ENCODE measurements at places on chromosomes 13 and 19. TPM values are rescaled to one million over a fixed set of nuclear protein-coding genes. Genes with fewer than 3 reads are reported as not detected.

Gene NLRP4
- total RNA-seq = not detected

Gene TNFRSF19
- total RNA-seq = not detected

Gene MAST1
- total RNA-seq = 1.2 TPM

Gene CGB7
- total RNA-seq = not detected

Gene APLP1
- 0.79 TPM for total RNA-seq

DNA sequence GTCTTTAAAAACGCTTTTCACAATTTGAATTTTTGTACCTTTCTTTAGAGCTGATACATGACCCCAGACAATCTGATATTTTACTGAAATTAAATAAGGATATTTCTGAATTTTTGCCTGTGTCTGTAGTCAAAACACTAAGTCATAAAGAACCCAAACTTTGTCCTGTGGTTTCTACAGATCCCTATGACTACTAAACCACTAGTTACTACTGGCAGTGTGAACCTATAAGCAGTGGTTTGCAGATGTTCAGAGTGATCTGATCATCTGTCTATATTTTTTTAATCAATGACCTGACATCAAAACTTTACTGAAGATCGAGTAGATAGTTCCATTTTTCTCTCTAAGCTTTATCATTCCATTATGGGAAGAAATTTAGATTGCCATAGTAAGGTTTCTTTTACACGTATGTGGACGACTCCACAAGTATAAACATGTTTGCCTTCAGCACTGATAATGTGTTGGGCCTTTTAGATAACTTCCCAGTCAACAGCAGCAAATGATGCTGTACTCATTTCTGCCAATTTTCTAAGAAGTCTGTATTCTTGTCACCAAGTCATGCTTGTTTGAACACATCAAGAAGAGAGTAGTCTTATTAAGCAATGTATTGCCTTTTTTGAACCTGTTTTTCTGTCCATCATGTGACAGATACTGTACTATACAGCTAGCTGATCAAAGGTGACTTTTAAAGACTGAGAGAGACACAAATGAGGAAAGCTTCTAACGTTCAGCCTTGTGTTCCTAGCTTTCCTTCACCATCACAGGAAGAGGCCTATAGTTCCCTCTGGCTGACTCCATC, 21.8 kb downstream of the POLR1D start:
- no peak overlapping the region for H3K27ac ChIP-seq
- H3K4me1 ChIP-seq = peaks cover 32% of the 10 kb centered on the region
- DNase-seq = no peak
- no peak overlapping the region for H3K4me3 ChIP-seq

GRCh38 chr19:38869836-38870607, 8.1 kb downstream of the RINL start:
- DNase-seq = peak; percentile 92
- peaks cover 52% of the 10 kb centered on the region for H3K36me3 ChIP-seq
- H3K4me3 ChIP-seq = peak overlapping the region; percentile 89
- H3K4me1 ChIP-seq = peaks cover 40% of the 10 kb centered on the region
- H3K27ac ChIP-seq = peak overlapping the region; percentile 89

GRCh38 chr13:71643448-71643860, 223.6 kb downstream of the DACH1 start:
- H3K4me1 ChIP-seq = no peaks in the 10 kb centered on the region
- no peak overlapping the region for H3K4me3 ChIP-seq
- no peak for DNase-seq
- no peak overlapping the region for H3K27ac ChIP-seq
- H3K36me3 ChIP-seq = no peaks in the 10 kb centered on the region

GRCh38 chr19:52566588-52566987, 3.5 kb upstream of the ZNF701 start:
- no peaks in the 10 kb centered on the region for H3K27me3 ChIP-seq
- H3K27ac ChIP-seq = no peak overlapping the region
- peaks cover 51% of the 10 kb centered on the region for H3K36me3 ChIP-seq
- no peak for DNase-seq
- H3K4me1 ChIP-seq = peaks cover 19% of the 10 kb centered on the region

DNA sequence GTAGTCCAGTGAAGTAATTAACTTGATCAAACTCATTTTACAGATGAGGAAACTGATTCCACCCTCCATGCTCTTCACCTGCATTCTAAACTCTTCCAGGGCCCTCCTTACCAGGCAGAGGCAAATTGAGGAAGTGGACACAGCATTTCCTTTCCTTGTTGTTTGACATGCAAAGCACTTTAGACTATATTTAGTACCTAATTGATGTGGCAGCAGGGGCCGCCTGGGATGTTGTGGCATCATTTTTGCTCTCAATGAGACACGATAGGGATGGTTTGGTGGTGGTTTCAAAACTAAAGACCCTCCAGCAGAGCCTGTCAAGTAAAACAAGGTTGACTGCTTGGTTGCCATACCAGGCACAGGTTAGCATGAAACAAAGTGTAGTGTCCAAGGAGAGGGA, 7.9 kb downstream of the SIPA1L3 start:
- DNase-seq = no peak
- no peak overlapping the region for H3K27ac ChIP-seq
- H3K36me3 ChIP-seq = peaks cover 12% of the 10 kb centered on the region
- H3K4me1 ChIP-seq = peaks cover 7% of the 10 kb centered on the region
- no peaks in the 10 kb centered on the region for H3K27me3 ChIP-seq

- H3K4me3 ChIP-seq = no peak overlapping the region
- no peaks in the 10 kb centered on the region for H3K27me3 ChIP-seq
- peaks cover 27% of the 10 kb centered on the region for H3K4me1 ChIP-seq
- H3K27ac ChIP-seq = no peak overlapping the region
- DNase-seq = no peak
These were observed 55.6 kb downstream of the SLC7A9 start for GRCh38 chr19:32813862-32814425.

DNA sequence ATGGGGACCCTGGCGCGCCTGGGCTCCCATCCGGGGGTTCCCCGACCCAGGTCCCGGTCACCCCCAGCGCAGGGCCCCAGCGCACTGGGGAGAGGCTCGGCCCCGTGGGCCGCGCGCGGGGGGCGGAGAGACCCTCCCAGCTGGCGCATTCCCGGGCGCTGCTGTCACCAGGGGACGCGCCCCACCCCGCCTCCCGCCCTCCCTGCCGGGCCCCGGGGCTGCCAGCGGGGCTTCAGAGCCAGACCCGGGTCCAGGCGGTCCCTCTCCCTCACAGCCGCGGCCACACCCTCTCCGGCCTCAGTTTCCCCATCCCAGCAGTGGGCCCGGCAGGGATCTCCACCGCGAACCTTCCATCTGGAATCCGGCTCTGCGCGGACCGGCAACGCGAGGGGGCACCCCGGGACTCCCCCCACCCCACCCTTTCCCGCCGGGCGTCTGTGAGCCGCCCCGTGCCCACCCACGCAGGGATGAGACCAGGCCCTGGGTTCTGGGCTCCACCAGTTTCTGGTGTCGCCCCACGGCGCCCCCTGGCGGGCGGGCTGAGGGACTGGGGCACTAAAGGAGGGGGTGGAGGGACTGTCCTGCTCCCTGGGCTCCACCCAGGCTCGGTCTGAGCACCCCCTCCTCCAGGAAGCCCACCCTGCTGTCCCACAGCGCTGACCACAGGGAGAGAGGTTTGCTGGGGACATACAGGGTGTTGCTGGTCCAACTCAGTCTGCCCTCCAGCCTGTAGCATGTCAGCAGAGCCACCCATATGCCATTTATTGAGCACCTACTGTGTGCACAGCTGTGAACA, 878 bp upstream of the ADAMTSL5 start:
- H3K4me3 ChIP-seq = no peak overlapping the region
- peaks cover 6% of the 10 kb centered on the region for H3K27me3 ChIP-seq
- no peaks in the 10 kb centered on the region for H3K36me3 ChIP-seq
- H3K27ac ChIP-seq = no peak overlapping the region

DNA sequence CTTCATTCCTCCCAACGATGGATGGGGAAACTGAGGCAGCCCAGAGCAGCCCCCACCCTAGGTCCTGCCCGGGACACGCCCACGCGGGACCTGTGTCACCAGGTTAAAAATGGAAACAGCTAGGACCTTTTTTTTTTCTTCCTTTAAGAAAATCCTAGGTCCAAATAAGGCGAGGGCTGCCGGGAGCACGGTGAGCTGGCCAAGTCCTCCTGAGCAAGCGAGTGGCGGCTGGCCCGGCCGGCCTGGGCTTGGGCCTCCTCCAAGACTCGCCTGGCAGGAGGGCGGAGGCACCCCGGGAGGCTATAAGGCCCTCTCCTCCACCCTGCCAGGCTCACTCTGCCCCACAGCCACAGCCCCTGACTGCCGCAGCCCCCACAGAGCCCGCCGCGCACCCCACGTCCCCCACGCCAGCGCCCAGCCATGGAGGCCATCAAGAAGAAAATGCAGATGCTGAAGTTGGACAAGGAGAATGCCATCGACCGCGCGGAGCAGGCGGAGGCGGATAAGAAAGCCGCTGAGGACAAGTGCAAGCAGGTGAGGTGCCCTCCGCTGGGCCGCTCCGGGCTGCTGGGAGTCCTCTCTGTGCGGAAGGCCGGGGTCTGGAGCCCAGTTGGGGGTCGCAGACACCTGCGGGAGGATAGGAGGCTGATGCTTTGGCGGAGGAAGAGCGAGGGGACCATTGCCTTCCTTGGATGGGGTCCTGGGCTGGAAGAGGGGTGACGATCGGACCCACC, 8.9 kb upstream of the TPM4 start:
- H3K4me1 ChIP-seq = peaks cover 21% of the 10 kb centered on the region
- H3K27ac ChIP-seq = no peak overlapping the region
- no peak overlapping the region for H3K4me3 ChIP-seq
- no peaks in the 10 kb centered on the region for H3K27me3 ChIP-seq
- H3K36me3 ChIP-seq = no peaks in the 10 kb centered on the region
- DNase-seq = no peak

GRCh38 chr13:33229446-33230177, 55.9 kb downstream of the STARD13 start:
- peaks cover 9% of the 10 kb centered on the region for H3K27me3 ChIP-seq
- H3K4me3 ChIP-seq = no peak overlapping the region
- no peak for DNase-seq
- no peak overlapping the region for H3K27ac ChIP-seq
- peaks cover 8% of the 10 kb centered on the region for H3K4me1 ChIP-seq

- no peak overlapping the region for H3K4me3 ChIP-seq
- H3K36me3 ChIP-seq = no peaks in the 10 kb centered on the region
- H3K27ac ChIP-seq = no peak overlapping the region
- no peaks in the 10 kb centered on the region for H3K4me1 ChIP-seq
These were observed 332.0 kb downstream of the GPC6 start for GRCh38 chr13:93558637-93559036.

DNA sequence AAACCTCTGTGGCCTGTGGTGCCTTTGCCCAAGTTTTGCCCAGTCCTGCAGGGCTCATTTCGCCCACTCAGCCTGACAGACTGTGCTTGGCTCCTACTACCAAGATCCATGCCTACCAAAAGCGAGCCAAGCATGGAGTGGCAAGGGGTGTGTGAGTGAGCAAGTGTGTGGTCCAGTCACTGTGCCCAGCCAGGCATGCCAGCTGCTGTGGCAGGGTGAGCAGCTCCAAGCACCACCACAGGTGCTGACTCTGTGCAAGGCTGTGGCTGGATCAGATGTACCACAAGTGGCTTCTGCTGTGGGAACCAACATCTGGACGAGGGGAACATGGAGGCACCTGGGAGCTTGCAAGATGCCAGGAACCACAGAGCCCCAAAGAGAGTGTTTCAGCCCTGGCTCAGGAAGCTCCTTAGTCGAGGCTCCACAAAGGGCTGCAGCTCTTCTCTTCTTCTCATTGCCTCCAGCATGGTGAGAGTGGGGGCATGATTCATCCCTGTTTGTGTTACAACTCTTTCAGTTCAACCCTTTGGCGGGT, 1564.2 kb upstream of the MIR17HG start:
- no peaks in the 10 kb centered on the region for H3K27me3 ChIP-seq
- H3K27ac ChIP-seq = no peak overlapping the region
- no peak overlapping the region for H3K4me3 ChIP-seq
- no peak for DNase-seq
- H3K4me1 ChIP-seq = no peaks in the 10 kb centered on the region

GRCh38 chr13:42720113-42720857, 61.1 kb upstream of the FAM216B start:
- no peak overlapping the region for H3K27ac ChIP-seq
- DNase-seq = peak; percentile 23
- H3K4me1 ChIP-seq = no peaks in the 10 kb centered on the region
- peaks cover 15% of the 10 kb centered on the region for H3K27me3 ChIP-seq

- H3K4me3 ChIP-seq = no peak overlapping the region
- no peak for DNase-seq
- no peaks in the 10 kb centered on the region for H3K4me1 ChIP-seq
- H3K36me3 ChIP-seq = no peaks in the 10 kb centered on the region
- no peak overlapping the region for H3K27ac ChIP-seq
- peaks cover 5% of the 10 kb centered on the region for H3K27me3 ChIP-seq
These were observed 69.1 kb upstream of the FLT1 start for GRCh38 chr13:28564030-28564429.

DNA sequence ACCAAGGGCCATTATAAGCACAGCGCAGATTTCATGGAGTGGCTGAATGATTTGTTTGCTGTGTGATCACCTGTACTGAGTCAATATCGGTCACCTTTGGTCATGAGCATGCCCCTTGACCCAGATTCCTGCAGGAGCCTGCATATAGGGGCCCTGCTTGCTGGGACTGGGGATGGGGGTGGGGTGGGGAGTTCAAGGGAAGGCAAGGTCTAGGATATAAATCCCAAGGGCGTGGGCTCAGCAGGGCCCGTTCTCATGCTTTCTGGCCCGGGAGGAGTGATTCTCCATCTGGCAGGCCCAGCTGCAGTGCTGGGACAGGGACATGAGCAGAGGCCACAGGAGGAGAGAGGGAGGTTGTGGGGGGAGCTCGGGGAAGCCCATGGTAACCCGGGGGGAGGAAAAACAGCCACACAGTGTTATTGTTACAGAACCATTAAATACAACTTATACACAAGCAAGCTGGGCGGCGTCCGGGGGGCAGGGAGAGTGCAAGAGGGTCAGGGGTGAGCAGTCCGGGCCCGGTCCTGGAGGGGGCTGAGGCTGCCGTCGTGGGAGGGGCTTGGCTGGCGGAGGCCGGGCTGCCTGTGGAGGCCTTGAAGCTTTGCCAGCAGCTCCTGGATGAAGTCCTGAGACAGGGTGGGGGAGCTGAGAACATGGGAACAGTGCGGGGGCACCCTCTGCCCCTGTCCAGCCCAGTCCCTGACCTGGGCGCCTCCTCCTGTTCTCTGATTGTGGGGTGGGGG, 5.2 kb downstream of the PPP1R14A start:
- DNase-seq = no peak
- no peak overlapping the region for H3K4me3 ChIP-seq
- peaks cover 10% of the 10 kb centered on the region for H3K27me3 ChIP-seq
- H3K4me1 ChIP-seq = peaks cover 2% of the 10 kb centered on the region
- H3K27ac ChIP-seq = no peak overlapping the region
- no peaks in the 10 kb centered on the region for H3K36me3 ChIP-seq

- peaks cover 2% of the 10 kb centered on the region for H3K27me3 ChIP-seq
- H3K4me3 ChIP-seq = no peak overlapping the region
- H3K27ac ChIP-seq = no peak overlapping the region
- peaks cover 5% of the 10 kb centered on the region for H3K4me1 ChIP-seq
- DNase-seq = no peak
- H3K36me3 ChIP-seq = no peaks in the 10 kb centered on the region
These were observed 19.6 kb upstream of the WDFY2 start for GRCh38 chr13:51564671-51565070.

- peaks cover 13% of the 10 kb centered on the region for H3K36me3 ChIP-seq
- no peak for DNase-seq
- no peak overlapping the region for H3K27ac ChIP-seq
These were observed 48.6 kb downstream of the PEPD start for GRCh38 chr19:33472691-33473652.

GRCh38 chr19:47247308-47247990, 8.9 kb upstream of the CCDC9 start:
- peak overlapping the region; percentile 19 for H3K27ac ChIP-seq
- peaks cover 20% of the 10 kb centered on the region for H3K4me1 ChIP-seq
- peak overlapping the region; percentile 32 for H3K4me3 ChIP-seq

GRCh38 chr13:101712026-101712348, 259.5 kb downstream of the ITGBL1 start:
- H3K27me3 ChIP-seq = peaks cover 16% of the 10 kb centered on the region
- no peaks in the 10 kb centered on the region for H3K4me1 ChIP-seq
- H3K27ac ChIP-seq = no peak overlapping the region
- DNase-seq = no peak
- H3K4me3 ChIP-seq = no peak overlapping the region
- no peaks in the 10 kb centered on the region for H3K36me3 ChIP-seq

All from activated naive CD4-positive, alpha-beta T cell treated with anti-CD3 and anti-CD28 coated beads for 36 hours (primary cell).